ENCODE measurements at places on chromosomes 6 and 20.

DNA sequence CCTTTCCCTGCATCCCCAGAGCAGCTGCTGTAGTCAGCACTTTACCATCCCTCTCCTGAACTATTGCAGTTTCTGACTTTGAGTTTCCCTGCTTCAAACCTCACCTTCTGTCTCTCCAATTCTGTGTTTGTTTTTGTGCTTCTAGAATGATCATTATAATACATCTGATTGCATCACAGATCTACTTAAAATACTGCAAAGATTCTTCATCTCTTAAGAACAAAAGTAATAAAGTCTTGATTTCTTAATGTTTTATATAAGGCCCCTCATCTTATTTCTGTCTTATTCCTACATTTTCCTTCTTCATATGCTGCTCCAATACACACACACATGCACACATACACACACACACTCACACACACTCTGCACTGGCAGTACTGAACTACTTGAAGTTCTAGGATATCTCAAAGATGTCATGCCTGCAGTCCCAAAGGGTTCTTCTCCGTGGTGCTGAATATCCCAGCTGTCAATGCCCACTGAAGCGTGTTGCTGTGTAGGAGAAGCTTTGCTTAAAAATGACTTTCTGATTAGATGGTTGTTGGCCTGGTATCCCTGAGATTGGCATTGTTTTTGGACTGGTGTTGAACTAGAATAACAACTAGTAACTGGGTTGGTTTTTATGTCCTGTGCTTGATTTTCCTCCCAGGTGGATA, 97.2 kb downstream of the MAP3K4 start:
- DNase-seq = no peak

DNA sequence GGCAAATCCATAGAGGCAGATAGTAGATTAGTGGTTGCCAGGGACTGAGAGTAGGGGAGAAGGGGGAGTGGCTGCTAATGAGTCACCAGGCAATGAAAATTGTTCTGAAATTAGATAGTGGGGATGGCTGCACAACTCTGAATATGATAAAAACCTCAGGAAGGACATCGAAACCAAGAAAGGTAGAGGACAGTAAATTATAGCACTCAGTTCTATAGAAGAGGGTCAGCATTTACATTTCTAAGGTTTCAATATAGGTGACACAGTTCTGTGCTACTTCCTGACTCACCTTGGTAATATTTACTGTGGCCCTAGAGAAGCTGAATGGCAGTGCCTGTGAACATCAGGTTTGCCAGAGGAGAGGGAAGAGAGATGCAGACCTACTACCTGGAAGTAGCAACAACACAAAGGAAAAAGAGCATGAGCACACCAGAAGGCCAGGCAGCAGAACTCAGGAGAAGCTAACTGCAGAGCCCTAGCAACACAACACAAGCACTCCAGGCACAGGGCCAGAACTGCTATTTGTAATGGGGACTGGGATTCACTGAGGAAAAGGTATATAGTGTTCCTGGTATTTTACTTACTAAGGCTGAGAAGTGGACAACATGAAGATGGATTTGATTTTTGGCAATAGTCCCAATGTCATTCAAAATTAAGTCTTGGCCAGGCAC, 75.9 kb downstream of the PLCG1 start:
- no peak for DNase-seq

DNA sequence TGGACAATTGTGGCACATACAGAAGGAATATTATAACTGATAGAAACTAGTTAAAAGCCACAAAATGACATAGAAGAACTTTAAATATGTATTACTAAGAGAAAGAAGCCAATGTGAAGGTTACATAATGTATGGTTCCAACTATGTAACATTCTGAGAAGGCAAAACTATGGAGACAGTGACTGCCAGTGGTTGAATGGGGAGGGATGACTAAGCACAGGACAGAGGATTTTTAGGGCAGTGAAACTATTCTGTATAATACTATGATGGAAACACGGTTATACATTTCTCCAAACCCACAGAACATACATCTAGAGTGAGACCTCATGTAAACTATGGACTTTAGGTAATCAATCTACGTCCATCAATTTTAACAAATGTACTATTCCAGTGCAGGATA, 22.4 kb downstream of the SYNCRIP start:
- no peak for DNase-seq

DNA sequence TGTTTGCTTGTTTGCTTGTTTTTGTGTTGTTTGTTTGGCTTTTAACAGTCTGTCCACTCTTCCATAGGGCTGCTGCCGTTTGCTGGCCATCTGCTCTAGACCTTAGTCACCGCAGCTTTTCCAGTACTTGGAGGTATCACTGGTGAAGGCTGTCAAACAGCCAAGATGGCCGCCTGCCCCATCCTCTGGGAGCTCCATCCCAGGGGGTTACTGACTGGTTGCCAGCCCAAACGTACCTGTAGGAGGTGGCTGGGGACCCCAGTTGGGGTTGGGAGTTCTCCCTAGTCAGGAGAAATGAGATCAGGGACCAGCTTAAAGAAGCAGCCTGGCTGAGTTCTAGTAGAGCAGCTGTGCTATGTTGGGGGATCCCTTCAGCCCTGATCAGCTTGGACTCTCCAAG, 418.4 kb downstream of the KHDRBS2 start:
- no peak for DNase-seq

GRCh38 chr6:113428702-113429101, 428.4 kb upstream of the MARCKS start:
- no peak for DNase-seq

GRCh38 chr6:34035161-34035560, 110.7 kb downstream of the GRM4 start:
- DNase-seq = no peak

GRCh38 chr6:115363379-115363778, 697.3 kb downstream of the FRK start:
- DNase-seq = no peak

GRCh38 chr20:52812231-52812847, 159.8 kb upstream of the TSHZ2 start:
- no peak for DNase-seq

DNA sequence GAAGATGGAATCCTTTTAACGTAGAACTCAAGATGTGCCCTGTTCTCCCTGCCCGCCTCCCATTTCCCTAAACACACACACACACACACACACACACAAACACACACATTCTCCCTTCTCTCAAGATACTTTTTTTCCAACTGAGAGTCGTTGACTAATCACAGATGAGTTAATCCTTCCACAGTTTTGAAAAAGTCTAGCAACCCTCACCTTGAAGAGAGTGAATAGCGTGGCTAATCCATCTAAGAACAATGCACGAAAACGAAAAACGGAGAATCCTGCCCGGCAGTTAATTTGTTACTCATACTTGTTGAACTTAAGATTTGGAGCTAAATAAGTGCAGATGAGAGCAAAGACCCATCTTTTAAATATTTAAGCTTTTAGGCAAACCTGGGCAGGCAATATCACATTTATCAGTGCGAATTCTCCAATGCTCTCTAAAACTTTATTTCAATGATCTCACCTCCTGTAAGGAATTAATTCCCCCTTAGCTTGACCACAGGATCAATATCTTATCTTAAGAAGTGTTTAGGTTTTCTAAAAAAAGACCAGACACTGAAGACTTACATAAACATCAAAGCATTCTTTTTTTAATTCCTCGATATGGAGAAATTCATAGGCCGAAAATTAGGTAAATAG, 1.1 kb downstream of the AGPAT4 start:
- no peak for DNase-seq

- no peak for DNase-seq
These were observed 29.0 kb downstream of the AFG1L start for GRCh38 chr6:108323710-108324466.

GRCh38 chr6:82248273-82248735, 760 bp upstream of the IBTK start:
- DNase-seq = no peak

- no peak for DNase-seq
These were observed 261.0 kb upstream of the RIN2 start for GRCh38 chr20:19497064-19497463.

DNA sequence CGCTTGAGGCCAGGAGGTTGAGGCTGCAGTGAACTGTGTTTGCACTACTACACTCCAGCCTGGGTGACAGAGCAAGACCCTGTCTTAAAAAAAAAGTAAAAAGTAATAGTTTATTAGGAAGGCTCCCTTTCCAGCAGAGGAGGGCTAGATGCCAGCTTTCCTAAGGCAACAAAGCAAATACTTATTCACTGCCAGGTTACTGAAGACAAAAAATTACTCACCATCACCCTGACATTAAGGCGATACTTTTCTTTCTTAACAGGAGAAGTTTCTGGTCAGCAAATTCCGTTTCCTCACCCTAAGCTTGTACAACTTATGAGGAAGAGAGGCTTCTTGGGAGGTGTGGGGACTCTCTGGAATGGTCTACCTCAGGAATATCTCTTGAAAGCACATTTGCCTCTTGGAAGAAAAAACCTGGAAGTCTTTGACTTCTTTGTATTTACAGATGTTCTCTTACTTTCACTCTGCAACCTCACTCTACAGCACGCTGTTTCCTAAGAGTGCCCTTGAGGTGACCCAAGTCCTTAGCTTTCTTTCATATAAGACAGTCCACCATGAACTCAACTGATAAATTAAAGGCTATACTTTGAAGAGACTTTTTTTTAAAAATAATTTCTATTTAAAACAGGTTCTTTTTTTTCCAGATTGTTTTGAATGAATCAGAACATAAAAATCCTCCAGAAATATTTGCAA, 52.9 kb upstream of the TRAF3IP2 start:
- peak; percentile 56 for DNase-seq

DNA sequence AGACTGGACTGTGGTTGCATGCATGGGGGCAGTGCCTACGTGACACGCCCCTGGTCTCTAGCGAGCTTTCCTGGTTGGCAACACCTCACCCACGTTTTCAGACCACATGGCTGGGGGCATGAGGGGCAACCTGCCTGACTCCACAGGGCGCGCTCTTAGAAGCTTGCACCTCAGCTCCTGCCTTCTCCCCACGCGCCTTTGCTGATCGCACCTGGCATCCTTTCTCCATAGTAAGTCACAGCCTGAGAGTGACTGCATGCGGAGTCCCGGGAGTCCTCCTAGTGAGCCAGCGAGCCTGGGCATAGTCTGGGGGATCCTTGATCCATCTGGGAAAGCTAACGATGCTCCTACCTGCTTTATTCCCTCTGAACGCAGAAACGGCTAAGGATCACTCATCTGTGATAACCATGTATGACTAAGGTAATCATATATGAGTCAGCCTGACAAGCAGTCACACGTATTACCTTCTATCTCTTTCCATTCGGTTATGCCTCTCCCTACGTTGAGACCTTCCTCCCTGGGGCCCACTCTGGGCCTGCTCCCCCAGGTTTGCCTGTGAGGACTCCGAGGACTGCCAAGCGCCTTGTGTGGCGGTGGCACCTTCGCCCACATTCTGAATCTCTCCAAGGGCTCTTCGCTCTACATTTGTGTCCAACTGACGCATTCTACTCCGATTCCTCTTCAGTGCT, 4.5 kb downstream of the TCFL5 start:
- peak; percentile 66 for DNase-seq

GRCh38 chr6:56593801-56594318, 48.8 kb downstream of the DST start:
- DNase-seq = no peak

DNA sequence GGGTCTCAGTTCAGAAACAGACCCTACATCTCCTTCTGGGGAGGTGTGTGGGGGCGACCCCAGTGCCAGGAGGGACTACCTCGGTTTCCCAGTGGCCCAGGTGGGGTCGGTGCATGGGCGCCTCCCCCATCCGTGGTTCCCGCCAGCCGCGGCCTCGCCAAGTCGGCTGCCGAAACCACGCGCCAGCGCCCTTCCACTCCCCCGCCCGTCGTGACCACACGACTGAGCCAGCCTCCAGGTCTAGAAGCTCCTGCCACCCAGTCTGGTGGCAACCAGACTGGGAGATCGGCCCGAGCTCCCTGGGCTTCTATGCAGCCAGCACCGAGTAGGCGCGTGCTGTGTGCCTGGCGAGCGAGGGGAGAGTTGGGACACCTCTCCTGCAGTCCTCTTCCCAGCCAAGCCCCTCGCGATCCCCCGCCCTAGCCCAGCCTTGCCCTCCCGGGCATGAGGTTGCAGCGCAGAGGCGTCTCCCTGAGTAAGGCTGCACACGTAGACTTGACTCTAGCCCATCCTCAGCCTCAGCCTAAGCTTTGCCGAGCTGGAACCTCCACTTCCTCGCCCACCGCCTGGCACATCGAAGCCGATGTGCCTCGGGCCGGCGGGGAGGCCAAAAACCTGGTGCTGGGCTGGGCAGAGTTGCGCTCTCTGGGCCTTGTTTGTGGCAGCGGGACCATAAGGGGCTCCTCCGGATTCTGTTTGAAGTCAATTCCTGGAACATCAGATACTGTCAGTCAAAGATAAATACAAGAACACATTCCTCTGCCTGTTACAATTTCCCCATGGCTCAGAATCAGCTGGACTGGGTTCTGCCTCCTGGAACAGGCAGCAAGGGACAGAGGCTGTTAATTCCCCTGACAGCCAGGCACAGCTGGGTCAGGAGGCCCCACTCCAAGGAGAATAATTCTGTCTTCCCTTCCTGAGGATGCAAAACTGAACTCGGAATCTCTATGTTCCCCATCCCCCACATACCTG, 1.5 kb upstream of the CPNE5 start:
- DNase-seq = peak; percentile 58

DNA sequence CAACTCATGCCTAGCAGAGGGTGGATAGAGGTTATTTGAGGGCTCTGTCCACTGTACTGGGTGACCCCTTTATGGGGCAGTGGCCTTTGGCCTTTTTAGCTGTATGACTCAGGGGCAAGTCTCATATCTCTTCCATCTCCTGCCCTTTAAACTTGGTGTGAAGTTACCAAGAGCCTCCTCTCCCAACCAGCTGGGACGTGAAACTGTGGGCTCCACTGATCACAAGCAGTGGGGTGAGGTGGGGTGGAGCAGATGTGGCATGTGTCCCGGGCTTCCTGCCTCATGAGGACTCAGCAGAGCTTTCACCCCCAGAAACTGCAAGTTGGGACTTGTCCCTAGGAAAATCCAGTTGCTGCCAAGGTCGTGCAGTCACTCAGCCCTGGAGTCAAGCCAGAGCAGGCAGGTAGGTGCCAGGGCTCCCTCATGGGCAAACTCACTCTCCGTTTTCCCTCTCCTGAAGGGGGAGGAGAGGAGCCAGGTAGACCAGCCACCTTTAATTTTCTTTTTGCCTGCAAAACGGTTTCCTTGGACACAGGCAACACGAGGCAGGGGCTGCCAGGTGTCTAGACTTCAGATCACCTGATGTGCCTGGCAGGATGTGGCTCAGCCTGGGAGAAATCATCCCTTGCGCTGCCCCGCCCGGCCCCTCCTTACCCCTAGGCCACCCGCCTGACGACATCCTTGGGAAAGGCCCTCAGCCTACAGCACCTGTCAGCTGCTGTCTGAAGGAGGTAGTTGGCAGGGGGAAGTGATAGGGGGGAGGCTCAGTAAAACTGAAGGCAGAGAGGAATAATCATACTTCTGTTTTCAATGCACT, 4.0 kb downstream of the CDKN1A start:
- peak; percentile 69 for DNase-seq
